GM23338 (cell line): ENCODE measurements at places on chromosomes 11 and 22. TPM values are rescaled to one million over a fixed set of nuclear protein-coding genes. Genes with fewer than 3 reads are reported as not detected.
A peak's percentile ranks its signal among the peaks of the same experiment; 100 is the strongest.

Gene OR8D4
- total RNA-seq: 0.14 and 0.74 TPM in 2 replicates

Gene ELF5
- total RNA-seq: not detected in 2 replicates

Gene C11orf16
- total RNA-seq: not detected in 2 replicates

Gene HARBI1
- total RNA-seq: 4.9 and 6.5 TPM in 2 replicates

Gene POTEH
- not detected in 2 replicates for total RNA-seq

Gene ADM2
- total RNA-seq: 7.1 and 12.8 TPM in 2 replicates

Gene POU2F3
- 0.45 and 1.1 TPM in 2 replicates for total RNA-seq

Gene UCP3
- 0.21 TPM in 1 of 2 replicates, not detected in the other for total RNA-seq

Gene OR9Q2
- 0.17 TPM in 1 of 2 replicates, not detected in the other for total RNA-seq

Gene CLMP
- total RNA-seq: 18.4 and 22.2 TPM in 2 replicates

Gene SHISAL1
- total RNA-seq: 3.4 and 4.3 TPM in 2 replicates

Gene YPEL1
- total RNA-seq: 5.5 and 6.0 TPM in 2 replicates

Gene HEPHL1
- total RNA-seq: 0.04 and 0.07 TPM in 2 replicates

Gene CNTF
- 1.8 and 1.9 TPM in 2 replicates for total RNA-seq

Gene KCTD17
- total RNA-seq: 26.9 and 35.0 TPM in 2 replicates

GRCh38 chr11:70247042-70247709 is 23.3 kb upstream of the PPFIA1 start:
- H3K27ac ChIP-seq: no peak overlapping the region
- H3K4me1 ChIP-seq: no peaks in the 10 kb centered on the region
- no peaks in the 10 kb centered on the region for H3K36me3 ChIP-seq
- no peak for DNase-seq

DNA sequence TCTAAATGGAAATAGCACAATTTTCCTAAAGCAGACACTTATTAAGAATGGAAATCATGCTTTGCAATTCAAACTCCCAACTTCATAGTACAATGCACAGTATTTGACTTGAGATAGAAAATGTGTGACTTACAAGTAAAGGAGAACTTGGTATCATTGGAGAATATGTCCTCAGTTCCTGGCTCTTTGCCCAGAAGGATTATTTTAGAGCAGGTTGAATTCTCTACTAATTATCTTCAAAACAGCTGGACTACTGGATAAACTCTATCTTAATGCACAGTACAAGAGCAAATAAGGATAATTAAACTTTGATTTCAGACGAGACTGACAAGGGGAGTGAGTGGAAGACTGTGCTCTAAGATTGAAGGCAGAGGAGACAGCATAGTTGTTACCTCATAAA is 839.4 kb downstream of the OPCML start:
- peaks cover 2% of the 10 kb centered on the region; the same call in 1 of the 2 replicates for H3K4me1 ChIP-seq
- no peaks in the 10 kb centered on the region for H3K36me3 ChIP-seq
- no peak overlapping the region for H3K27ac ChIP-seq
- no peaks in the 10 kb centered on the region for H3K27me3 ChIP-seq
- no peak overlapping the region for H3K4me3 ChIP-seq

- peaks cover 11% of the 10 kb centered on the region for H3K4me1 ChIP-seq
- no peak overlapping the region for H3K27ac ChIP-seq
- peak; percentile 13 for DNase-seq
- no peaks in the 10 kb centered on the region for H3K27me3 ChIP-seq
- H3K36me3 ChIP-seq: no peaks in the 10 kb centered on the region
Measured at GRCh38 chr11:26283852-26284408, 48.0 kb upstream of the ANO3 start.

- H3K4me3 ChIP-seq: no peak overlapping the region
- DNase-seq: peak; percentile 18
- no peak overlapping the region for H3K27ac ChIP-seq
- peaks cover 13% of the 10 kb centered on the region for H3K4me1 ChIP-seq
- H3K27me3 ChIP-seq: no peaks in the 10 kb centered on the region
Measured at GRCh38 chr11:59523541-59523940, 12.2 kb downstream of the OR4D9 start.

GRCh38 chr22:41384128-41384527 is 2.4 kb downstream of the TEF start:
- H3K4me1 ChIP-seq: peaks cover 27% of the 10 kb centered on the region
- H3K36me3 ChIP-seq: no peaks in the 10 kb centered on the region
- H3K4me3 ChIP-seq: no peak overlapping the region

DNA sequence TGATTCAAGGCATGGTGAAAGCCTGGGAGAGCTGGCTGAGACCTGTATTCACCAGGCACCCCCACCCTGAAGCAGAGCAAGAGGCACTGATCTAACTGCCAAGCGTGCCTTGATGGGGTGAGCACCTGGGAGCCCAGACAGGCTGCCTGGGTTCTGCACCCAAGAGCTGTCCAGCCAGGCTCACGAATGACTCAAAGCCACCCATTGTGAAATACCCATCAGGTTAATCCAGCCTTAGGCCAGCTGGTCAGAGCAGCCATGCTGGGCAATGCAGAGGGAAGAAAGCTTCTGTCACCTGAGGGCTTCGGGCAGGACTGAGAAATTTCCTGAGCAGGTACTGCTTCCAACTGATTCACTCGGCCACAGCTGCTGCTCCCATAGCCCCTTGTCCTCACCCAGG is 22.1 kb downstream of the THOC5 start:
- H3K27ac ChIP-seq: no peak overlapping the region
- DNase-seq: no peak
- peaks cover 54% of the 10 kb centered on the region for H3K36me3 ChIP-seq
- H3K4me3 ChIP-seq: no peak overlapping the region

DNA sequence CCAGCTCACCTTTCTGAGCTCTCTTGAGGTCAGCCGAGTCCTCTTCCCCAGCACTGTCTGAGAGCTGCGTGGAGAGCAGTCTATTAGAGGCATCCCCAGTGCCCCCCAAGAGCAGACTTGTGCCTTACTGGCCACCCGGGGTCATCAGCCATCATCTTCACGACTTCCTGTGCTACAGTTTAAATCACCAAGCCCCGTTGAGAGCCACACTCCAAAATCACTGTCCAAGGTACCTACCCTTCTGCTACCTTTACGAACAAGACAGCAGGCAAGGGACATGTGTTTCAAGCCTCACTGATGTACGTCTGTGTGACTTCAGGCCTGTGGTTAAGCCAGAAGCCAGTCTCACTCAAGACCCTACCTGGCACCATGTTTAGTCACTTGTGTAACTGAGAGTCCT is 35.1 kb downstream of the MORC2 start:
- DNase-seq: no peak
- peaks cover 62% of the 10 kb centered on the region for H3K36me3 ChIP-seq
- no peaks in the 10 kb centered on the region for H3K4me1 ChIP-seq
- H3K27me3 ChIP-seq: no peaks in the 10 kb centered on the region

DNA sequence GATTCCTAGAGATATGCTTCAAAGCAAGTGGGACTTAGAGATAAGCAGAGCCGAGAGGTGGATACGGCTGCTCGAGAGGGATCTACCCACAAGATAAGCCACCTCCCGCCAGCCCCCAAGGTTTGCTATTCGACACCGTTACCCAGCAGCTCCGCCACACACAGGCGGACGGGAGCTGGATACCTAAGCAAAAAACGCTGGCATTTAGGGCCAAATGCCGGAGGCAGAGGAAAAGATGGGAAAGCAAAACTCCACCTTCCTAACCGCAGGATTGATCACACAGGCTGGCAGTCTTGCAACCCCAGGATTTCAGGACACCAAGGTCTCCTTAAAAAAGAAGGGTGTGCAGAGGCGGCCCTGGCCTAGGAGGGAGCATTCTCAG is 709 bp downstream of the FTH1 start:
- H3K4me1 ChIP-seq: peaks cover 37% of the 10 kb centered on the region
- DNase-seq: peak; percentile 30
- H3K36me3 ChIP-seq: peaks cover 27% of the 10 kb centered on the region
- H3K27ac ChIP-seq: peak overlapping the region; percentile 97

DNA sequence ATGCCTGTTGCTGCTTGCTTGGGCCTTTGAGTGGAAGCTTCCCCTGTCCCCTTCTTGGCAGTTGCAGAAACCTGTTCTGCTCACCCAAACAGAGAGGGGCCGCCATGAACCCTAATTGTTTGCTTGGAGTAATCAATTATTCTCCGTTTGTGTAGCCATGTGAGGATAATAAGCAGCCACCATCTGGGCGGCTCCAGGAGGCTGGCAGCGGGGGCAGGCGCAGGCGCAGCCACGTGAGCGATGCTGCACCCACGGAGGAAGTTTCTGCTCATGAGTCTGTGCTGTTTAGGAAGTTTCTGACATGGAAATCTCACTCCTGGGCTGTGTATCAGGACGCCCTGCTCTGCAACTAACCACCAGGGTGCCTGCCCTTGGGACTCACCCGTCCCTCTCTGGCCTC is 90.1 kb downstream of the MPPED1 start:
- no peak overlapping the region for H3K4me3 ChIP-seq
- no peak for DNase-seq
- no peaks in the 10 kb centered on the region for H3K36me3 ChIP-seq
- no peaks in the 10 kb centered on the region for H3K4me1 ChIP-seq

DNA sequence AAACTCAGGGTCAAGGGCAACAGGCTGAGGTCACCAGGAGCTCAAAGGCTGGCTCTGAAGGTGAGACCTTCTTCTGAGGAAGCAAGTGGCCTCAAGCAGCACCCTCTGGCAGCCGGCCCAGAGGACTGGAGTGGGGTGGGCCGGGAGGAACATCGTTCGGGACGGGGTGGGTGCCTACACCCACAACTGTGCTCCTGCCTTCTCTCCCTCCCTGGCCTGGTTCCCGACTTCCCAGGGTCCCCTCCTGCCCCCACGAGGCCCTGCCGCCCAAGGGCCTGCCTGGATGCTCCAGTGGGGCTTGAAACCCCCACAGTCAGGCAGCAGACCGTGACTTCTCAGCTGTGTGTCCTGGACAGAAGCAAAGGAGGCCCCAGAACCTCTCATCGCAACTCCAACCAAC is 195.7 kb downstream of the IGLL1 start:
- DNase-seq: no peak
- H3K27ac ChIP-seq: no peak overlapping the region
- H3K4me3 ChIP-seq: no peak overlapping the region
- no peaks in the 10 kb centered on the region for H3K4me1 ChIP-seq
- H3K27me3 ChIP-seq: no peaks in the 10 kb centered on the region

GRCh38 chr11:59678813-59679165 is 10.0 kb upstream of the PATL1 start:
- H3K27ac ChIP-seq: no peak overlapping the region
- H3K4me3 ChIP-seq: no peak overlapping the region
- 0 out of 2 replicates have a peak, but pooled peaks cover 2% of the 10 kb centered on the region for H3K4me1 ChIP-seq

GRCh38 chr11:129090056-129090455 is 102.1 kb downstream of the ARHGAP32 start:
- H3K27ac ChIP-seq: no peak overlapping the region
- DNase-seq: no peak
- no peak overlapping the region for H3K4me3 ChIP-seq
- H3K36me3 ChIP-seq: no peaks in the 10 kb centered on the region
- no peaks in the 10 kb centered on the region for H3K27me3 ChIP-seq
- H3K4me1 ChIP-seq: no peaks in the 10 kb centered on the region

DNA sequence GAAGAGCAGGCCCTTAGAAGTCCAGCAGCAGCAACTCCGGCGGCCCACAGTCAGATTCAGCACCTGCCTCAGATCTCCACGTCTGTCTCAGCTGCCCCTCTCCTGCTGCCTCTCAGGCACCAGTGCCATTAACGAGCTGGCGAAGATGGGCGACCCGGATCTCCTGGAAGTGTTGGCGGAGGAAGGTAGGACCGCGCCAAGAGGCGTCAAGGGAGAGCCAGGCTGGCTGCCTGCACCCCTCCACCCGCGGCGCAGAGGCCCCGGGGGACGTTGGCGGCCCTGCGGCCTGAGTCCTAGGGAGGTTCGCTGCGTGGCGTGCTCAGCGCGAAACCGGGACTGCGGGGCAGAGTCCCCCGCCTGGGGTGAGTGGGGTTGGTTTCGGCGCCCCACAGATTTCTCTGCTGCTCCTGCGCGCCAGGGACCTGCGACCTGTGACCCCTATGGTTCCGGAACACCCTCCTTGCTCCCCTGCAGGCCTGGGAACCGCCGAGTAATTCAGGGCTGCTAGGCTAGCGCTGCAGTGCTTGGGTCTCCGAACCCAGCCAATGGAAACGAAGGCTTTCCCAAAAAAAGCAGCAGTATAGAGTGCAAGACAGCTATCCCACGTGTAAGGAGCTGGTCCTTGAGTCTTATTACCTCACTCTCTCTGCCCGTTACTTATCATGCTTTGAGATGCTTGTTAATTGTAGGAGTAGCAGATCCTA is 615 bp downstream of the ANO5 start:
- DNase-seq: peak; percentile 77
- peak overlapping the region; percentile 97 for H3K4me3 ChIP-seq
- H3K4me1 ChIP-seq: peaks cover 42% of the 10 kb centered on the region
- 0 out of 2 replicates have a peak, but pooled peaks cover 4% of the 10 kb centered on the region for H3K27me3 ChIP-seq
- no peak overlapping the region for H3K27ac ChIP-seq

GRCh38 chr11:76665172-76665571 is 5.4 kb downstream of the LRRC32 start:
- no peak overlapping the region for H3K4me3 ChIP-seq
- H3K4me1 ChIP-seq: no peaks in the 10 kb centered on the region; the same call in 1 of the 2 replicates
- no peak for DNase-seq
- H3K36me3 ChIP-seq: no peaks in the 10 kb centered on the region
- H3K27ac ChIP-seq: no peak overlapping the region

GRCh38 chr11:5384335-5384734 is 723 bp downstream of the OR51M1 start:
- H3K27me3 ChIP-seq: no peaks in the 10 kb centered on the region
- H3K4me1 ChIP-seq: peaks cover 5% of the 10 kb centered on the region
- no peak overlapping the region for H3K4me3 ChIP-seq

DNA sequence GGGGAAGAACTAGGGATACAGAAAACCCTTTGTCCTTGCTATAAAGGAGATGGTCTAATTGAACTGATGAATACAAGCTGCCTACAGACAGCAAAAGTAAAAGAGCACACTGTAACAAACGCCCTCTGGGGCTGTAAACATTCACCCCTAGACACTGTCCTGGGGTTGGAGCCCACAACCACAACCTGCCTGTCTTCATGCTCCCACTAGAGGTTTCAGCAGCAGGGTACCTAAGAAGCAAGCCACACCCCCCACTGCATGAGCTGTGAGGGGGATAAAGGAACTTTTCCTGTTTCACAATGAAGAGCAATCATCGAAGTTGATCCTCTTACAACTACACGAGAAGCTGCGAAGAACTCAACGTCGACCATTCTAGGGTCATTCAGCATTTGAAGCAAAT is 90.5 kb upstream of the LUZP2 start:
- no peak overlapping the region for H3K4me3 ChIP-seq
- H3K36me3 ChIP-seq: no peaks in the 10 kb centered on the region
- no peak overlapping the region for H3K27ac ChIP-seq
- DNase-seq: peak; percentile 11
- H3K4me1 ChIP-seq: no peaks in the 10 kb centered on the region

DNA sequence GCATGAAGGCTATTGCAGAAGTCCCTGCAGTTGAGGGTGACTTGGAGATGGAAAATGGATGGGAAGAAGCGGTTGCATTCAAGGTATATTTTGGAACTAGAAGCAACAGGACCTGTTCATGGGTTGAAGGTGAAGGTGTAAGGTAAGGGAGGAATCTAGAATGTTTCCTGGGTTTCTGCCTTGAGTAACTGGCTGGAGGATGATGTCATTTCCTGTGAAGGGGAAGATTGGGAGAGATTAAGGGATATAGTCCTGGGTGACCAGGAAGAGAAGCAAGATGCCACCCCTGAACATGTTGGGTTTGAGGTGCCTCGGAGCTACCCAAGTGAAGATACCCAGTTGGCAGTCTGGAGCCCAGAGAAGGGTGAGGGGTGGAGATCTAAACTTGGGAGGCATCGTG is 12.1 kb upstream of the MOGAT2 start:
- H3K36me3 ChIP-seq: no peaks in the 10 kb centered on the region
- peaks cover 7% of the 10 kb centered on the region; the same call in 1 of the 2 replicates for H3K27me3 ChIP-seq
- no peak overlapping the region for H3K4me3 ChIP-seq
- H3K27ac ChIP-seq: no peak overlapping the region
- no peaks in the 10 kb centered on the region for H3K4me1 ChIP-seq
- no peak for DNase-seq

GRCh38 chr22:20171288-20172140 is 20.7 kb upstream of the CCDC188 start:
- no peak overlapping the region for H3K4me3 ChIP-seq
- no peak overlapping the region for H3K27ac ChIP-seq
- no peaks in the 10 kb centered on the region for H3K27me3 ChIP-seq
- no peaks in the 10 kb centered on the region for H3K4me1 ChIP-seq
